ENCODE measurements at places on chromosomes 5 and 9.

- no peak for DNase-seq
These were observed 213.4 kb downstream of the PLK2 start for GRCh38 chr5:58246461-58246944.

DNA sequence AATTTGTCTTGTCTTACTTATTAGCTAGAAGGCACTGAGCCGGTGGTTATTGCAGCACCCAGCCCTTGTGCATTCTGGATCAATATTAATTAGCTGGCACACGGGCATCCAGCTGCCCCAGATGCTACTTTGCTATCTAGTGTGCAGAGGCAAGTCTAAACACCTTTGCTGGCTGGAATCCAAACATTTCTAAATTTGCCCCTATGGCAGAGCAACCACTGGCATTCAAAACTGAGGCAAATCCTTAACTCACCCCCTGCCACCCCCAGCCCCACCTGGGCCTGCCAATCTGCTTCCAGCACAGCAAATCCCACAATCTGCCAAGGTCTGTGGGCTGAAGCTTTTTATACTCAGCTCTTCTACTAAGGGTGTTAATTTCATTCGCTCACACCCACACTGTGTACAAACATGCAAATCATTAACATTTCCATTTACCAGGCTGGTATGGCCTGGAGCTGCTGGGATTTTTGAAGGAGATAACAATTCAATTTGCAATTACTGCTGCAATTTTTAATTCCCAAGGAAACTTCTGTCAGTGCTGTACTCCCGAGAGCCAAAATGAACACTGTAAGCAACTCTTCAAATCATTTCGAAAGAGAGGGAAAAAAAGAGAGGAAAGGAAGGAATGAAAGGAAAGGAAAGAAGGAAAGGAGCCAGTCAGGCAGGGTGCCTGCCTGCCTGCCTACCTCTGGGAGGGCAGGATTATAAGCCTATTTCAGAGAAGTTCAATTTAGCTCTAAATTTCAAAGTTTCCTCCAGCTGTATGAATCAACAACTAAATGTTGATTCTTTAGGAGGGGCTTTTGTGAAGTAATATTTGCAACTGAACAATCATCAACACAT is 35.5 kb downstream of the RAPGEF1 start:
- no peak for DNase-seq

DNA sequence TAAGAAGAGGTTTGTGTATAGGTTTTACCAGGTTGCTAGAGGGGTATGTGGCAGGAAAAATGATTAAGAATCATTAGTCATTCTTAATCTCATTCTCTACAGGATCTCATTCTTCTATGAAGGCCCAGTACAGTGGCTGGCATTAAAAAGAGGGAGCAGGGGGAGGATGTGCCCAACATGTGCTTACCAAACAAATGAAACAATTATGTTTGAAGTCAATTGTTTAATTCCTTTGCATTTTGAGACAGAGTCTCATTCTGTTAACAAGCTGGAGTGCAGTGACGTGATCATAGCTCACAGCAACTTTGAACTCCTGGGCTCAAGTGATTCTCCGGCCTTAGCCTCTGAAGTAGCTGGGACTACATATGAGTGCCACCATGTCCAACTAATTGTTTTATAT is 23.0 kb downstream of the FNIP1 start:
- DNase-seq = no peak

DNA sequence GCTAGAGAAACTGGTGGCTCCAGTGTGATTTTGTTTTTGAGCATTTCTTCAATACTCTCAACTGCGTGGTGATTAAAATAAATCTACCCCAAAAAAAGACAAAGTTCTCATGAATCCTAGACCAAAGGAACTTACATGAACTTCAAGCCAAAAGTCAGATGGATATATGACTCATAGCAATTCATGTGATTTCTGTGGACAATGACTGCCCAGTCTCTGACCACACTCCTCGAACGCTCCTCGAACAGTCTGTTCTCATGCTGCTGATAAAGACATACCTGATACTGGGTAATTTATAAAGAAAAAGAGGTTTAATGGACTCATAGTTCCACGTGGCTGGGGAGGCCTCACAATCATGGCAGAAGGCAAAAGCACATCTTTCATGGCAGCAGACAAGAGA is 46.4 kb upstream of the CEP78 start:
- DNase-seq = no peak

DNA sequence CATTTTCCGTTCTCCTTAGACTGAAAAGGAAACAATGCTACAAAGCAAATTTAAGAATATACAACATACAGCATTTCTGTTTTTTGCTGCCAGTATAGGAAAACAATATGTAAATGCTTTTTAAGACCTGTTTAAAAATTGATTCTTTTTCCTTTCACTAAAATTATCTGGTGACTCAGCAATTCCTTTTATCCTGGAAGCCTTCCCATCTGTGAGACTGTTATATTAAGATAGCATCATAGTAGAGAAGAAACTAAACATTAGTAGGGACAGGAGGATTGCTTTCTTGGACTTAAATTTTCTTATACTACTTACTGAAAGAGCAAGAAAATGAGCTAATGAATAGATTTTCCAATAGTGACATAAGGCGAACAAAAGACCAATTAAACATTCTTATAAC is 30.0 kb upstream of the GPR21 start:
- DNase-seq = no peak

DNA sequence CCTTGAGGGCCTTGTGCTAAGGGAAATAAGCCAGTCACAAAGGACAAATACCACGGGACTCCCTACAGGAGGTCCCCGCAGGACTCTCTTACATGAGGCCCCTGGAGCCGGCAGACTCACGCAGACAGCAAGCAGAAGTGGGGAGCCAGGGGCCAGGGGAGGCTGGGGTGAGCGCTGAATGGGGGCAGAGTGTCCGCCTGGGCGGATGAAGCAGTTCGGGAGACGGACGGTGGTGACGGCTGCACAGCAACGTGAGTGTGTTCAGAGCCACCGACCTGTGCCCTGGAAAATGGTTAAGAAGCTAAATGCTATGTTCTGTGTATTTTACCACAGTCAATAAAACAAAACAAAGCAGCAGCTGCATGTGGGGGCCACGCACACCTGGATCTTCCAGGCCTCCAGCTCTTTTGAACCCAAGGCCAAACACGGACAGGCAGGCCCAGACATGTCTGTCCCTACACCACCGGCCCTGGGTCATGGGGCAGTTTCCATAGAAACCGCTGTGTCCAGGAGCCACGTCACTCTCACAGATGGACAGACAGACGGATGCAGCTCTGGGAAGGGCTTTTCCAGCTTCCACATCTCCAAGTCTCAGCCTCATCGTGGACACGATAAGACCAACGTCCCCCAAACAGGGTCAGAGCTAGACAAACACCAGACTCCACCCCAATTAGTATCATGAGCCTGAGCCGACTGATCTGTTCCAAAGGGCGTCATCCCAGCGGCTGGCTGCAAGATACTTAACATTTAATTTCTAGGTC is 103.9 kb downstream of the VAV2 start:
- no peak for DNase-seq

GRCh38 chr9:71329873-71330272 is 208.5 kb upstream of the TRPM3 start:
- no peak for DNase-seq

DNA sequence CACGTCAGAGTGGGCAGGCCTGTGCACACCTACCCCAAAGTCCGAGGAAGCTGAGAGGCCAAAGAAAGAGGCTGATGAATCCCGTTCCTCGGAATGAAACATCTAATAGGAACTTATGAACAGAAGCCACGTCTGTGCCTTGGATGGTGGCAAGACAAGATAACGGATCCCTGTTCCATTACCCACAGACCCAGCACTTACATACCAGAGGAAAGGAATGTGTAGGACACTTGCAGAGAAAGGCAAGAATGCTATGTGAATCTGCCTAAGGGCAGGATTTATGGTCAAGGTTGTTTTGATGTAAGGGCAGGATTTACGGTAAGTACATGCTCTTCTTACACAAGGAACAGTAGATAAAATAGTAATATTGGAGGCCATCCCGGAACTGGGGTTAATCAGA is 93.2 kb downstream of the WDR41 start:
- no peak for DNase-seq

DNA sequence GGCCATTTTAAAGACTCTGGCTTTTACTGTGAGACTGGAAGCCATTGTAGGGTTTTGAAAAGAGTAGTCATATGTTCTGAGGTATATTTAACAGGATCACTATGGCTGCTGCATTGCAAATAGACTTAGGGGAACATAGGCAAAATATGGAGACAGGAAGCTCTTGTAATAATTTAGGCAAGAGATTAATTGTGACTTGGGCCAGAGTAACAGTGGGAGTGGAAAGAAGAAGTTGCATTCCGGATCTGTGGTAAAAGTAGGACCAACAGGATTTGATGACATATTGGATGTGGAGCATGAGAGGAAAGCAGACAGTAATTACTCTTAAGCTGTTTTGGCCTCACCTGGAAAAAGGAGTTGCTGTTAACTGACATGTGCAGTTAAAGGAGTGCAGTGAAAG is 85.6 kb downstream of the SMIM15 start:
- DNase-seq = no peak

- no peak for DNase-seq
These were observed 47.2 kb downstream of the MACIR start for GRCh38 chr5:103305809-103306208.

- DNase-seq = no peak
These were observed 8.4 kb upstream of the RXRA start for GRCh38 chr9:134317790-134318414.

DNA sequence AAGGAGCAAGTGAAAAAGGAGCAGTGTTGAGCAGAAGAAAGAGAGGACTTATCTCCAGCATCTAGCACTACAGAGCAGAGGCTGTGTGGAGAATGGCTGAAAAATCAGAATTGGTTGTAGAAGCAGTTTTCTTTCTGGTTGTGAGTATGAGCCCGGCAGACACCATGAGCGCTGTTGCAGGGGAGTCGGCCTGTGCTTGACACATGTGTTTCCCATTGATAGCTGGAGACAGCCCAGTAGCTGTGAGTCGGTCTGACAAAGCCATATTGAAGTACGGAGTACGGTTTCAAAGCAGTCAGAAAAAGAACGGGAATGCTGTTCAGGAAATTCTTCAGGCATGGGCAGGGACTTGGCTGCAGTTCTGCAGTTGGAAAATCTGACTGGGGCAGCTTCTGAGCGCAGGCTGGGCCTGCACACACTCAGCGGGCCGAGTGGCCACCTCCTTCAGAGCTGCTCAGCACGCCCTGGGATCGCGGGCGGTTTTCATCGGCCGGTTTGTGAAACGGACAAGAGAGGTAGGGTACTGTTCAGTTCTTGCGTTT is at the start of gene SGCD:
SGCD (plus strand) TSS at position 447 of the 542 bp plus-strand sequence.
- no peak for DNase-seq

Measured in T-helper 1 cell (primary cell).